ENCODE measurements at places on chromosomes 5 and 9.

DNA sequence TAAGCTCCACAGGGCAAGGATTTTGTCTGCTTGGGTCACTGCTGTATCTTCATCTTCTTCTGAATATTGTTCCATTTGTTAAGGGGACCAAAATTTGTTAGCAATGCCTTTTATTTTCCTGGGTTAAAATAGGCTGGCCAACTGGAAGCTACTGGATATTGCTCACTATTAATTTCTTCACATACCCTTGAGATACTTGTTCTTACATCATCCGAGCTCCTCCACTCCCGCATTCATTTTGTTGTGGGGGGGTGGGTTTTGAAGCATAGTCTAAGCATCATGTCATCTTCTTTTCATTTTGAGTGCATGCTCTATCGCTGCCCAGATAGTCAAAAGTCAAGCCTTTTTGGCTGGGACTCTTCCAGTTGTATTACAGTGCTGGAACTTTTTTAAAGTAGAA is 42.5 kb upstream of the PIK3R1 start:
- DNase-seq: no peak

DNA sequence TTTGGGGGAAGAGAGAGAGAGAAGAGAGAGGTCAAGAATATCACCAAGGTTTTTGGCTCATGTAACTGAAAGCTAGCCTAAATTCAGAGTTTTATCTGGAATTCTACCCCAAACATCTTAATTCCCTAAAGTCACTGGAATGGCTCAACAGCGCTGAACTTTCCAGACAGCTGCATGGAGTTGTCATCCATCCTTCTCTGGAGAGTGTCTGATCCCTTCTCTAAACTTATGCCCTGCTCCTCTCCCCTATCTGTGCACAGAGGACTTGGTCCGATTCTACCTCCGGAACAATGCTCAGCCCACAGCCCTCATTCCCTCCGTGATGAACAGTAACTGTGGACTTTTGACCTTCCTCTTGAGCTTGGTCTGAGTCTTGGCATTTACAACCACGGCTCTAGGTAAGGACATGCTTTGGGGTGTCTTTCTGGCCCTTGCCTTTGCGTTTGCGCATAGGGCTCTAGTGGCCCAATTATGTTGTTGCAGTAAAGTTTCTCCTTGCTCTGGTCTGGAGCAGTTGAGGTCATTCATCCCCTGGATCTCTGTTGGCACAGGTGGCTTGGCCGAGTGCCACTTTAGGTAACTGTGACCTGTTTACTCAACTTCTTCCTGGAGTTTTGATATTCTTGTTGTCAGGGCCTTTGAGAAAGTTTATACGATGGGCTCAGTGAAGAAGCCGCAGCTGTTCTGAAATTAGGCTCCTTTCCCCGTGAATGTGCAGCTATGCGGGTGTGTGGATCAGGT is 18.3 kb upstream of the CD180 start:
- DNase-seq: no peak

- no peak for DNase-seq
These were observed 82.6 kb downstream of the OSTF1 start for GRCh38 chr9:75170898-75171360.

- no peak for DNase-seq
These were observed 10.5 kb downstream of the EXD3 start for GRCh38 chr9:137412431-137412830.

DNA sequence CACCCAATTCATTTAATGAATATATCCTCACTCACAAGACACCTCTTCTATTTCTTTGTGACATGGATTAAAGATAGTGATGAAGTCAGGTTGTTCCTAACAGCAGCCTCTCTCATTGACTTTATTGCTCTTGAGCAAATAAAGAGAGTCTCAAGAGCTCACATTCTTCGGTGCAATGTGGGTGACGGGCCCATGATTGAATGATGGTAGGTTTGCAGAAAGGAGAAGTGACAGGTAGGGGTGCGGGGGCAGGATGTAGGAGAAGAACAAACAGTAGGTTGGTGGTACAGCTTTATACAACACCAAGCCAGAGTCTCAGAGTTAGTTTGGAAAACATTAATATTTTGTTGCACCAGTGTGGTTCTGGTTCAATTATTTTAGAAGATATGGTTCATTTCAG is 122.2 kb downstream of the SLIT3 start:
- DNase-seq: no peak

DNA sequence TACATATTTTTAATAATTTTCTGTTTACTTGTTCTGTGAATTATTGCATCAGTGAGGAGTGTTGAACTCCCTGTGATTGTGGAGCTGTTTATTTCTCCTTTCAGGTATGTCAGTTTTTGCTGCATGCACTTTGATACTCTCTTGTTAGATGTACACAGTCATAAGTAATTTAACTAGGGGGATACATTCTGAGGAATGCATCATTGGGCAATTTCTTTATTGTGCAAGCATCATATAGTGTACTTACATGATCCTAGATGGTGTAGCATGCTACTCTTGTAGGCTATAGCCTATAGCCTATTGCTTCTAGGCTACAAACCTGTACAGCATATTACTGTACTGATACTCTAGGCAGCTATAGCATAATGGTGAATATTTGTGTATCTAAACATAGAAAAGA is 9.5 kb downstream of the DENND4C start:
- DNase-seq: no peak

GRCh38 chr9:128683340-128684064 is 5.5 kb upstream of the SET start:
- DNase-seq: no peak

GRCh38 chr9:126531591-126531990 is 82.1 kb upstream of the LMX1B start:
- no peak for DNase-seq

- peak; percentile 69 for DNase-seq
These were observed 38.4 kb downstream of the HRH2 start for GRCh38 chr5:175696139-175696854.

DNA sequence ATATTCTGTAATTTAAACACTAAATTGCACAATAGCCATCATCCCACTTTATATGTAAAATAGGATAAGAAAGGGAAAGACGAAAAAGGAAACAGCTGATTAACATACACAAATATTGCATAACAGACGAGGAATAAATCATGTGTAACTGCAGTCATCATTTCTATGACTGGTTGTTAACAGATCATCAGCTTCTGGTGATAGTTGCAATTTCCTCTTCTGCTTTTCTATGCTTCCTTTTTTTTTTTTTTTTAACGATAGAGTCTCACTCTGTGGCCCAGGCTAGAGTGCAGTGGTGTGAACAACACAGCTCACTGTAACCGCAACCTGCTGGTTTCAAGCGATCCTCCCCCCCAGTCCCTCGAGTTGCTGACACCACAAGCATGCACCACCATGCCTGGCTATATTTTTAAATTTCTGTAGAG is 22.5 kb upstream of the JAKMIP2 start:
- no peak for DNase-seq

DNA sequence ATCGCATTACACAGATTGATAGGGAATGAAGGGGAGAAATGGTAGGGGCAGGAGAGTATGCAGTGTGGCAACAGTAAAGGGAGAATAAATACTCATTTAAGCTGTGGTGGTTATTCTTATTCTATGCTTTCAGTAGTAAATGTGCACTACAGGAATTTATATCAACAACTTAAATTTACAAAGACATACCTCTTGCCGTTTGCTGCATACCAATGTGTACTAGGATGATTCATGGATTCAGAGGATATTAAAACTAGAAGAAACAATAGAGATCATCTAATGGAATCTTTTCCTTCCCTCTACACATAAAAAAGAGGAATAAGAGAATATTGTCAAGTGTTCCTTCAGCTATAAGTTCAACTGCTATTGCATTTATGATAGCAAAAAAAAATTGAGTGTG is 103.3 kb upstream of the RASA1 start:
- DNase-seq: no peak

DNA sequence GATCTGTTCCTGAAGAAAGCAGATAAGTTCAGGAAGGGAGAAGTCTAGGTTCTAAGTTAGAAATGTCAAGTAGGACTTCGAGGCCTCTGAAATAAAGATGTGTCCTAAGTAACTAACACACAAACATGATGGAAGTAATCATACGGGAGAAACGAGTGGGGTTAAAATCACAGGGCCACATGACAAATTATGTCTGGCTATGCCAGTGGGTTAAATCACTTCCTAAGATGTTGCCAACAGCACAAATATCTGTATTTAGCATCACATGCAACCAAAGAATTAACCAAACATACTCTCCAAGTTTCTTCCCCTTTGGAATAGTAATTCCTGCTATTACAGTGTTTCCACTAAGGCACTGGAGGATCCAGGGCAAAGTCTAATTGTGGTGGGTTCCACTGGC is 13.7 kb upstream of the ZSWIM6 start:
- DNase-seq: no peak

GRCh38 chr9:127132921-127133647 is 10.6 kb upstream of the ANGPTL2 start:
- DNase-seq: no peak

- DNase-seq: no peak
These were observed 335.3 kb downstream of the MLLT3 start for GRCh38 chr9:20286969-20287368.

GRCh38 chr9:136149853-136150252 is 31.2 kb upstream of the TMEM250 start:
- no peak for DNase-seq
